ENCODE measurements at places on chromosomes 1 and 21.
A peak's percentile ranks its signal among the peaks of the same experiment; 100 is the strongest.

- DNase-seq: no peak
Observed at GRCh38 chr1:175978476-175978875, 228.6 kb downstream of the COP1 start.

DNA sequence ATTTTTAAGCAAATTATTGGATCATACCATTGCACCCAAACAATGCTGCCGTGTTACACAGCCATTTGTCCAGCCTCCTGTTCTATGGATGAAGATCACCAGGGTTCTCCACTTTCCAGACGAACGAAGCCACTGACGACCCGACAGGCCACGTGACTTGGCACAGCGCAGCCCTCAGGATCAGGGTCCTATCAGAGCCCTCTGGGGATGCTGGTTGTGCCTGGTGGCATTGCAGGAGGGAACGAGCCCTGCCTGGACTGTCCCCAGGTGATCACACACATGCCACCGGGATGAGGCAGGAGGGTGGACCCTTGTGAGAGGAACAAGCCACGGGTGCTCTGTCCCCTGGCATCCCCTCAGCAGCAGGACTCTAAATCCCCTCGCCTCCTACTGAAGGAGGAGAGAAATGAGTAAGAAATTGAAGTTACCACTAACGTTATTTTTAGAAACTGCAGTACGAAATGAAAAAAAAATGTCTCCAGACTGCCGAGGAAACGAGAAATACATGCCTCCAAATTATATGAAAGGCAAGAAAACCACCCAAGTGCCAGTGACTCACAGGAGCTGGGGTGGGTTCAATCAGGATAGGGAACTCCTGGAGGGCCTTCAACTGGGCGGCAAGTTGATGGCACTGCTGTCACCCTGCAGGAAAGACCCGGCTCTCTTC is 58.7 kb upstream of the PDE9A start:
- DNase-seq: no peak

DNA sequence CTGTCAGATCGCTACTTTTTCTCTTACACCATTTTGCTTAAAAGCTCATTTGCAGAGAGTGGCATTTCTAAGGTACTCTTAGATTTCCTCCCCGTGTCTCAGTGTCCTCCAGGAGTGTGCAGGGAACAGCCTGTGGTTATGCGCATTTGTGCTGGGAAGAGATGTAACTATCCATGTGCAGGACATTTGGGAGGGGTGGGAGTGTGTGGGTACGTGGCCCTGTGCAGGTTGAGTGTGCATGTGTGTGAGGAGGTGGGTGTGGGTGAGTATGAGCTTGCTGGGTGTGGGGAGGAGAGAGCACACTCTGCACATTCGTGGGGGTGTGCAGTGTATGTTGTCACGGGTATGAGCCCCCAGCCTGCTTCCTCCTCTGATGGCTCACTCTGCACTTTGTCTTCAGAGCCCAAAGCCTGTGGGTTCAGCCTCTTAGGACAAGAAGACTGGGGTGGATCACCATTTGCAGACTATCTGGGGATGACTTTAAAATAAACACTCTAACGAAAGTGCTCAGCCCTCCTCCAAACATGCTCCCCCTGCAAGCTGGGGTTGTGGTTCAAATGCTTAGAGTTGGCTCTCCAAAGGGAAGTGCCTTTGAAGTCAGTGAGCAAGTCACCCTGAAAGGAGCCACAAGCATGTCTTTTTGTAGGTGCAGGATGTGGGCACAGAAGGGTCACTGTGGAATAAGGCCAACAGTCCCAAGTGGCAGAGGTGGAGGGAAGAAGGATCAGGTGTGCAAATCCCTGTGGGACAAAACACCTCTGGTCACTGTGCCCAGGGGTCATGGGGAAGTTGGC is 295.4 kb downstream of the RRAGC start:
- DNase-seq: no peak

GRCh38 chr1:155093911-155094621 is 15.4 kb downstream of the EFNA3 start:
- DNase-seq: peak; percentile 82

DNA sequence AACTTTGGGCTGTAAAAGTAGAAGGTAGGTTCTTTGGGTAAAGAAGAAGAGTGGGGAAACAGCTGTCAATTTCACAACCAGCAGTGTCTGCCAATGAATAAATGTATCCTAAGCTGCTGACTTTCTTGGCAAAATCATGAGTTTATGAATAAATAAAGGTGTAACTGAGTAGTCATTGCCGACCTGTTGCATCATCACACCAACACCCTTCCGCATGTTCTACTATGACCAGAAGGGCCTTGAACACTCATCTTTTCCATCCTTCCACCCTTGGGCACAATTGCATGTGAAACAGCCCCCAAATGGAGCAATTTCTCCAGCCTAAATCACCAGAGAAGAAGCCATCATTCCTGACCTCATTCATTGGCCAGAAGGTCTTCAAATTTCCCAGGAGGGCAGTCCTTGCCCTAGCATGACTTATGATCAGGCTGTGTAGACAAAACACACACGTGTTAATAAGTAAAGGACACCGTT is 31.2 kb upstream of the QSOX1 start:
- no peak for DNase-seq

GRCh38 chr1:78274814-78275213 is 216.0 kb upstream of the PTGFR start:
- DNase-seq: no peak

DNA sequence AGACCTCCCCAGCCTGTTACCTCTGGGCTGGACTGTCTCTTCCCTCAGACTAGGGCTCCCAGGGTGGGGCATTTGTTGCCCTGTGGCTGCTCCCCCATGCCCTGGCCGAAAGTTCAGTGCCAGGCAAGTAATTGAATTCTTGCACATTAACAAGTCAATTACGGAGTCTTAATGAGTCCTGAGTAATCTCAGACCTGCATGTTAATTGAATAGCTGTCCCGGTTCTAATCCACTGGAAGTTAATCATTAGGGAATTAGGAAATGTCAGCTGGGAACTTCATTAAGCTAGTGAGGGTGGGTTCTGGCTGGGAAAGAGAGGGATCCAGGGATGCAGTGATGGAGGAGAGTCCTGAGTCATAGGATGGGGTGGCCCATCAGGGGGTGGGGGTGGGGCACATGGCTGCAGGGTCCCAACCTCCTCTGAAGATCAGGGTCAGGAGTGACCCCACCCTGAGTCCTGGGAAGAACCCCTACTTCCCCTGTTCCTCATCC is 47.1 kb upstream of the CSF3R start:
- DNase-seq: no peak

- DNase-seq: no peak
Observed at GRCh38 chr1:109890115-109890953, 20.3 kb upstream of the CSF1 start.

- DNase-seq: no peak
Observed at GRCh38 chr21:41523175-41523574, 15.2 kb upstream of the TMPRSS2 start.

DNA sequence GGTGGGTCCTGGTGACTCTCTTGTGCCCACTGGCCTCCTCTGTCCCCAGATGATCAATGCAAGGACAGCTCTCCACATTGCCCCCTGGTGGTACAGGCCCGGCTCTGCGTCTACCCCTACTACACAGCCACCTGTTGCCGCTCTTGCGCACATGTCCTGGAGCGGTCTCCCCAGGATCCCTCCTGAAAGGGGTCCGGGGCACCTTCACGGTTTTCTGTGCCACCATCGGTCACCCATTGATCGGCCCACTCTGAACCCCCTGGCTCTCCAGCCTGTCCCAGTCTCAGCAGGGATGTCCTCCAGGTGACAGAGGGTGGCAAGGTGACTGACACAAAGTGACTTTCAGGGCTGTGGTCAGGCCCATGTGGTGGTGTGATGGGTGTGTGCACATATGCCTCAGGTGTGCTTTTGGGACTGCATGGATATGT is 10.8 kb downstream of the ADAMTSL4 start:
- DNase-seq: peak; percentile 87

DNA sequence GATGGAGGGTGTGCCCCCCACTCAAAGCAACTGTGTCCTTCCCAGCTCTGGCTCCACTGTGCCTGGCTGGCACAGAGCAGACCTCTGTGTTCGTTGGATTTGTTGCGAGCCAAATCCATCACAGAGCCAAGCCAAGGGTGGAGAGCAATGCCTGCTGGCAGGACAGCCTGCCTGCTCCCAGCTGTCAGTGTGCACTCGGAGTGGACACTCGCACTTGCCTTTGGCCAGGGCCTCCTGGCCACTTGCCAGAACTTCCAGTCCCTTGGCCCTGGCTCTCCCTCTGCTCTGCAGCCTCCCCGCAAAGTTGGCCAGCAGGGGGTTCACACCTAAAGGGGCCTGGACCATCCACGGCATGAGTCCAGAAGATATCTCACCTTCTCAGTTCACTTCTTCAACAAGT is 16.4 kb downstream of the HEYL start:
- no peak for DNase-seq

GRCh38 chr1:160624464-160624863 is 22.4 kb downstream of the SLAMF1 start:
- no peak for DNase-seq

DNA sequence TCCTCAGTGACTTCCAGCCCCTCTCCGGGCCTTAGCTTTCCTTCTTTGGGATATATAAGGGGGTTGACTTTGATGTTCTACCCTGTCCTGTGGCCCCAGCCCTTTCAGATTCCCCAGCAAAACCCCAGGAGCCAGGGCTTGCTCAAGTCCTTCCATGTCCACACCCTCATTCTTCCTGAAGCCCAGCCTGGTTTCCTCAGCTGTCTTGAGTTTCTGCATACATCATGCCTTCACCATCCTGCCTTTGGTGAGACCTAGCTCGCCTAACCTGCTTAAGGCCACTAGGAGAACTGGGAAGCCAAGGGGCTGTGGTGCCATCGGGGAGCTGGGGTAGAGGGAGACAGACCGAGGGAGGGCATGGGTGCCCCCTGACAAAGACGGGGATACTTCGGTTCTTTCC is 17.2 kb upstream of the PEF1 start:
- DNase-seq: no peak

DNA sequence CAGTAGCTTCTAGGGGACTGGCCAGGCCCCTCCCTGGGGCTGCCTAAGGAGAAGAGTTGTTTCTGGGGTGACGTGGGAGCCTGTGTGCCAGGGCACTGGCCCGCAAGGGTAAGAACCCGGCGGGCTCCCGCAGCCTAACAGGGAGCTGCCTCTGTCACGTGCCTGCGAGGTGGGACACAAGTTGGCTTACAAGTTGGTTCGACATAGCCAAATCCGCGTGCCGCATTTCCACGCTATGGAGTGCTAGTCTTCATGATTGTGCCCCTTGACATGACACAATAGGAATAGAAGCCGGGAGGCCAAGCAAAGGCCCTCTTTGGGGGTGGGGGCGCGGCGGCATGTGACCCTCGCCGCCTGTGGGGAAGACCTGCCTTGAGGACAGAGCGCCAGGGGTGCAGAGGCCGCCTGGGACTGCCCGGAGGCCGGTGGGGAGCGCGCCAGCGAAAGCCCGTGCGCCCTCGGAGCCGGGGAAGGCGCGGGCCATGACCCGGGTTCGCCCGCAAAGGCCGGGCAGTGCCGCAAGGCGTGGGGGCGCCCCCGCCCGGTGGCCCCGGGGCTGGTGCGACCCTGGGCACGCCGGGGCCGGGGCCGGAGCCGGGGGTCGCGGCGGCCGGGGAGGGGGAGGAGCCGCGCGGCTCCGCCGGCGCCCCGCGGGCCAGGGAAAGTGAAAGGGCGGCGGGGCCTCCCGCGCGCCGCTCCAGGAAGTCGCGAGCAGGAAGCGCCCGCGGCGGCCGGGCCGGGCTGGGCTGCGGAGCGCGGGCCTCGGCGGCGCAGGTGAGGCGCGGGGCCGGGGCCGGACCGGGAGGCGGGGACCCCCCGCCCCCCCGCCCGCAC is at the start of gene SLC37A1:
TSS of gene SLC37A1 (plus strand) at position 702 of the 834 bp plus-strand sequence. CDS start 4,603 bp downstream, outside the sequence.
- no peak for DNase-seq
